ENCODE measurements at places on chromosomes 3 and 15.

- peak; percentile 43 for DNase-seq
These were observed 1375.1 kb upstream of the ALCAM start for GRCh38 chr3:103991461-103992115.

GRCh38 chr15:25728816-25729215 lies 134.3 kb downstream of the ATP10A start:
- no peak for DNase-seq

DNA sequence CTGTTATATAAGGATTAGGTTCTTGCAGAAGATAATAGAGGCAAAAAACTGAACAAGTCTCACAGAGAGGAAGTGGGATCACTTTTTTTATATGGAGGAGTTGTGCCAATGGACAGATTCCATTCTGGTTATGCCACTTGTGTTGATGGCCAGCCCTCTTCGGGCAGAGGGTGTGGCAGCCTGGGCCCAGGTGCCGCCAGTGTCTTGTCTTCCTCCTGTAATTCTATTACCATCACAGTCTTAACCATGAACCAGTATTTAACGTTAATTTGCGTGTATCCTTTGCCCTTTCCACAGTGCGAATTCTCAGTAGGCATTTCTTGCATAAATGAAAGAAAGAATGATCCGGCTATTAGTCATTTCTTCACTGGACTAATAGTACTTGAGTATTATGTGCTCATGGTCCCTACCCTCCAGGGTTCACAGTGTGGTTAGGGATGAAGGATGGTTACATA lies 7.0 kb upstream of the USP4 start:
- peak; percentile 48 for DNase-seq

DNA sequence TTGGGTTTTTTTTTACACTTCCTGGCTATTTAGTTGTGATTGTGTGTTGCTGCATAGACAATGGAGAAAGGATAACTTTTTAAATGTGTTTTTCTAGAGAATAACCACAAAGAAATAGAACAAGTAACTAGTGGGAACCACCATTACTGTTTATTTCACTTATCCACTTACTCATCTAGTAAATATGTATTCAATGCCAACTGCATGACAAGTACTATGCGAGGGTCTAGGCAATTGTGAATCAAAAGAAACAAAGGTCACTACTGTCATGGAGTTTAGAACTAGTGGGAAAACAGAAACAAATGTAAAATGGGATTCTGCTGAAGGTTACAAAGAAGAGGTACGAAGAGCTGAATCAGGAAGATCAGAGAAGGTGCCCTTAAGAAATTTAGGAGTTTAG lies 600.9 kb upstream of the ROBO2 start:
- DNase-seq = peak; percentile 56

- no peak for DNase-seq
These were observed 545.5 kb upstream of the MDFIC2 start for GRCh38 chr3:70857916-70858315.

DNA sequence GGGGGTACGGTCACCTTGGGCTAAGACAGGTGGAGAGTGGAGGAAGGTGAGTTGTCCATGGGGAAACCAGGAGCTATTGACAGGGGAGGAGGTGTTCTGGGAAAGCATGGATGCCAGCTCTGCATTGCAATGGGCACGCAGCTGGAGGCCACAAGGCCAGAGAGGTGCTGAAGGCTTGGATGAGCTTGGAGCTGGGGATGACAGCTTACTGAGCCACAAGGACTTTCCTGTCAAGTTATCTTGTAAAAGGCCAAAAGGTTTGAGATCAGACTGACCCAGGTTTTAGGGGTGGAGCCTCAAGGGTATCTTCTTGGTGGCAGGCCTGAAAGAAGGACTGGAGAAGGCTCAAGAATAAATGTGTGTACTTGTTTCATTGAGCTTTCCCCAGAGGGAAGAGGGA lies 115.2 kb downstream of the ASB7 start:
- no peak for DNase-seq

DNA sequence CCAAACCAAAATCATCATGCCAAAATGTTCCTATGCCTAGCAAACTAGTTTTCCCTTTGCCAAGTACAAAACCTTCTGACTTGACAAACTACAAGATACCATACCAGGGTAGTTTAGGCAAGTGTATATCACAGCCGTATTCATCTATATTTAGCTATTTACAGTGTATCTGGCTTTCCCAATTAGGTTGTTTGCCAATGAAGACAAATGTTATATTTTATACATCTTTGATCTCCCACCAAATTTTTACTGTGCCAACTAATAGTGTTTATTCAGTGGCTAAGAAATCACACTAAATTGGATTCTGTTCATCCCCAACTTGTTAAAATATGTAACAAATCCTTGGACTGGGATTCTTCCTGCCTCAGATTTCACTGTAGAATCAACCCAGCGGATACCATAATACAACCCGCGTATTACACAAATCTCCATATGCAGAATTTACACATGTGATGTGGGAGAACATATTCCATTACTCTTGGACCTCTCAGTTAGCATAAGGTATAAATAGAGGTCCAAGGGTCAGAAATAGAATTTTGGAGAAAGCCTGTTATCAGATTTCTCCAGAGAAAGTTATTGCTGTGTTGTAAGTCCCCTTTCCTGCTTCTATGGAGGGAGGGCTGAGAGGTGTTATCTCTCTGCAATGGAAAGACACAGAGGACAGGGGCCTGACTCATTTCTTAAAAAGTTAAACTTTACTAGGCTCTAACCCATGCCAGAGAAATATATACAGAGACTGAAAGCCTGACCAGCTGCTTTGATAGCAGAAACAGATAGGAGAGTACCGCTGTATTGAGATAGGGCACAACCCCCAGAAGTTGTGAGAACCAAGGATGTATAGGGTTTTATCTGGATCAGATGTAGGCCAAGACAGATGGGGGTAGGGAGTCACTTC lies 467.0 kb downstream of the FGF12 start:
- no peak for DNase-seq

- DNase-seq = no peak
These were observed 39.2 kb downstream of the CCK start for GRCh38 chr3:42226470-42227425.

DNA sequence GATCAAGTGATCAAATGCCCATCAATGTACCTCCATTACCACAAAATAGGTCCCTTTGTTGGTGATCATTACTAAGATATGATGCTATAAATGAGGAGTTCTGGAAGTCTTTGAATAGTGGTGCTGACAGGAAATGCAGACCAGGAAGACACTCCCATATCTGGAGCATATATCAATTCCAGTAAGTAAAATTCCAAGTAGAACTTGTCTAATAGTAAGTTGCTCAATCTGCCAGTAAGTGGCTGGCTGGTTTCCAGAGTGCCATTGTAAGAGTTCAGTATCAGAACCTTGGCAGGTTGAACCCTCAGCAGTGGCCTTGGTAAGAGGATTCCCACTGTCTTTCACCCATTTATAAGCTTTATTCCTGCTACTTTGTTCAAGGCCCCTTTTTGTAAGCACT lies 379.9 kb upstream of the RBMS3 start:
- DNase-seq = no peak

- no peak for DNase-seq
These were observed 289.1 kb downstream of the GAP43 start for GRCh38 chr3:115912372-115912771.

DNA sequence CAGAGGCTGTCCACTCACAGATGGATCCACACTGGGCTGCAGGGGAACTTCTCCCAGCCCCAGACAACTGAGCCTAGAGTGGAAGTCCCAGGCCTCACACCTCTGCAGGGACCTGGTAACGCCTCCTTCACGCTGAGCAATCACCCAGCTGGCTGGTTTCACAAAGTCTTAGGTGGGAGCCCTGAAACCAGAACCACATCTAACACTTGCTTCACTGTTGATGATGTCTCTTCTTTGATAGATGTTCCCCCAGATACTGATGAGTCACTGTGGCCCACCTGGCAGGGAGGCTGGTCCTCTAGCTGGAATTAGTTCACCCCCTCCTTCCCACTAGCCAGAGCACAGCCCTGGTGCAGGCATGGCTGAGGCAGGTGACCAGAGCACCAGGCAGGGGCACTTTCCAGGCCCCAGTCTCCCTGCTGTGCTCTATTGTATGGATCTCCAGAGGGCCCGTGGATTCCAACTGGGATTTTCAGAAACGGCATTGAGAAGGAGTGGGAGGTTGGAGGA lies 33.5 kb downstream of the MYL3 start:
- DNase-seq = no peak

- DNase-seq = no peak
These were observed 101.8 kb downstream of the LRRK1 start for GRCh38 chr15:101020945-101021344.

DNA sequence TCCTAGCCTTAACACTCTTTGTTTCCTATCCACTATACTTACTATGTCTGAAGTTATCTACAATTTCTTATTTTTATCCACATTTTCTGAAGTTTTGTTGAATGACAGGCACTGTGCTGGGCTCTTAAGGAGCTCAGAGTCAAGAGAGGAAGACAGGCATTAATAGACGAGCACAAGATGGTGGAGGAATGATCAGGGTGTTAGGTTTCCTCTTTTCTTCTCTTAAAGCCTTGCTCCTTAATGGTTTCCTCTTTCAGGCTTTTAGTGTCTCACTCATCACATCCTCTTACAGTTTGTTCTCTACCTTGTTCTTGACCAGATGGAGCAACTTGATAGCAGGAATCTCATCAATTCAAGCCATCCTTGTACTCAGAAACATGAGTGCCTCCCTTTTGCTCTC lies 52.9 kb upstream of the BCL6 start:
- DNase-seq = no peak
